ENCODE measurements at places on chromosomes 2 and 18.

DNA sequence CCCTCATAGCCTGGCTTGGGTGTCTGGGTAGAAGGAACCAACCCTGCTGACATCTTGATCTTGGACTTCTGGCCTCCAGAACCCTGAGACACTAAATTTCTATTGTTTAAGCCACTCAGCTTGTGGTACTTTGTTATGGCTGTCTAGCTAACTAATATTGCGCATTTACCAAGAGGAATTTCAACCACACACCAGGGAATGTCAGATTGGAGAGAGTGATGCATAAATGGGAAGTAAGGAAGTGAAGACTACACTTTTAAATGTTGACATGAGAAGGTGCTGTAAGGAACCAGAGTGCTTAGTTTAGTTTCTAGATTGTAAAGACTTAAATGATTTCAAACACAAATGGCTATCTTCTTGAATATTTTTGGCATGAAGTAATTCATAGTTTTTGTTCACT, 98.9 kb upstream of the ITGB6 start:
- no peak for DNase-seq

DNA sequence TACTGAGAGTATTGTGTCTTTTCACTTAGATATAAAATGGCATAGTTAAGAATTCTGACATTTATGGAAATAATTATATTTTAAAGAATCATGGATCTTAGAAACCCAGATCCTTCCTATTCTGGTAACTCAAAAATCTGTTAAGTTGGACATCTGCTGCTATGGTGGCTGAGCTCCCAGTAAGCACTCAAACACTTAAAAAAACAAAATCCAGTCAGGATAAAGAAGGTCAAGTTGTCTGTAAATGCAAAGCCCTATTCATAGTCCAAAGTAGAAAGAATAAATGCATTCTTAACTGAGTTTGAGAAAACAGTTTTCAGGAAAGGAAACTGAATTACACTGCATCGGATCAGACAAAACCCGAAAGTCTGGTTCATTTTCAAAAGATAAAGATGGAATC, 35.6 kb downstream of the EIF2AK3 start:
- no peak for DNase-seq

- no peak for DNase-seq
These were observed 70.5 kb downstream of the KCNG2 start for GRCh38 chr18:79868168-79868784.

GRCh38 chr18:77015771-77016710, 116.5 kb downstream of the MBP start:
- DNase-seq: no peak

GRCh38 chr2:96109931-96110511, 6.3 kb downstream of the ADRA2B start:
- no peak for DNase-seq

GRCh38 chr2:3461801-3462492, 57.4 kb downstream of the ADI1 start:
- no peak for DNase-seq

Data from GDM1 (cell line).